ENCODE measurements at places on chromosomes 11 and 22. TPM values are rescaled to one million over a fixed set of nuclear protein-coding genes. Genes with fewer than 3 reads are reported as not detected.
A peak's percentile ranks its signal among the peaks of the same experiment; 100 is the strongest.

DNA sequence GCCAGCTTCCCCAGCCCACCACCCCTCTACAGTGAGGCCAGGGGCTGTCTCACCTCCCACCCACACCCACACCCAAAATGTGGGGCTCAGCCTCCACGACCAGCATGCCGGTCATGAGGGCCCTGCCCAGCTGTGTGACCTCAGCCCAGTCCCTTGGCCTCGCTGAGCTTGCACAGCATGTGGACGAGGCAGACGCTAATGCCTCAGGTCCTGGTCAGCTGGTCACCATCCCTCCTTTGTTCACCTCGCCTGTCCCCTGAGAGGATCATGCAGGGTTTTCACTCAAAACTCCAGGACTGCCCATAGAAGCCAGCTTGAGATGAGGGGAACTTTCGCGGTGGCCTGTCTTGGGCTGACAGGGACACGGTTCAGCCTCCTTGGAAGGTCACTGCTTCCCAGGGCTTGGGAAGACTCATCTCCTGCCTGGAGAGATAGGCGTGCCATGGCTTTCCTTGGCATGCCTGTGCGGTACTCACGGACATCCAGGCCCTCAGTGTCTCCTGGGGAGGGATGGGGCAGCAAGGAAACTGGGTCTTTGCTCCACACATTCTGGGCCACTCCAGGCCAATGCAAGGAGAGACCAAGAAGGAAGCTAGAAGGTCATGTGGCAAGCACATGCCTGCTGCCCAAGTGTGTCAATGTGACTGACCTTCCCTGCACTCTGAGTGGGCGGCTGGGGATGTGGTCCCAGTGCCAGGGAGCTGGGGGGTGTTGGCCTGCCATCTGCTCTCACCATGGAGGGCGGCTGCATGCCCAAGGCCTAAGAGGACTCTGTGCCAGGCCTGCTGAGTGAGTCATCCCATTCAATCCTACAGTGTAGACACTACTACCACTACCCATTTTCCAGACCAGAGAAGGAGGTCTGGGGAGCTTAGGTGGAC is 3.2 kb upstream of the RTN4R start:
- no peak for DNase-seq

Gene SYNGR1
- 20.9 TPM for polyA plus RNA-seq

GRCh38 chr11:71947498-71947897 is 18.7 kb downstream of the RNF121 start:
- no peak for DNase-seq

- DNase-seq = no peak
Observed at GRCh38 chr11:2361565-2361964, 15.5 kb upstream of the CD81 start.

DNA sequence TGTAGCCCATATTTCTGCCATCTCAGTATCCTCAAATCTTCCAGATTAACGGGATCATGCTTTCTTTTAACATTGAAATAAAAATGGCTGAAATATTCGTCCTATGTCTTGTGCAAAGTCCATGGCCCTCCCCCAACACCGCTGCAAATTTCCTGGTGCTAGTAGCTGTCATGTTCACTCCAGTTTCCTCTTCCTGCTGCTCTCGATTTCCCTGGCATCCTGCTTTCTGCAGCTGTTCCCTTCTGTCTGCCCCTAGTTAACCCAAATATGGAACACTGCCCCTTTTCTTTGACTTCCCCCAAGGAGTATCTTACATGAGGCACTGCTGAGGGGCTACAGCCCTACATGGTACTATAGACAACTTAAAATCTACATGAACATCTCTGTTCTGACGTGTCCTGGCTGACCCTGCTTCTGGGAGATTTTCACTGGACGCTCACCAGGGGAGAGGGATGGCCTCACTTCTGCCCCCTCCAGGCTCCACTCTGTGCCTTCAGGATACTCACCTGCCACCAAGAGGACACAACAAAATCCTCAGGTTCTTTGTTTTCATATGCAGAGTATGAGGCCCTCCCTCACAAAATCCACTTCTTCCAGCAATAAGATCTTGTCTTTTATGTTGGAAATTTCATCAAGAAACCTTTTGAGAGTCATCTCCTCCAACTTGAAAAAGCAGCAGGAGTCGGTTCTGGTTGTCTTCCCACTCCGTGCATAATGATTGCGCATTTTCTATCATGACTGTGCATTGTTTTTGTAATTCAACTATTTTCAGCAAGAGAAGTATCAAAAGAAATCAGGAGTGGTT is 29.5 kb upstream of the SCUBE2 start:
- DNase-seq = no peak

DNA sequence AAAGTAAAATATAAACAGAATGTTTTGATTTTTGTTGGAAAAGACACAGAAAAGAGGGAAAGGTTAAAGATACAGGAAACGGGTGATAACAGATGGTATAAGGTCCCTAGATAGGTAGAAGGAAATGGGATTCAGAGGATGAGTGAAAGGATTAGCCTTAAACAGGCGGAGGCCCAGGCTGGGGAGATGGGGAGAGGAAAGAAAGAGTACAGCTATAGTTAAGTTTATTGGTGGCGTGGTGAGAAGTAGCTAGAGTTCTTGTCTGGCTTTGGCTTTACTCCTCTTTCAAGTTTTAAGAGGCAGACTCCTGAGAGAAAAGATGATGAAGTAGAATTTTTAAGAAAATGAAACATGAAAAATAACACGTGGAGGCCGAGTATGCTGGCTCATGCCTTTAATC is 13.7 kb downstream of the ZBTB44 start:
- DNase-seq = no peak

Gene CNTN5
- 20.8 TPM for polyA plus RNA-seq

- no peak for DNase-seq
Observed at GRCh38 chr11:58525037-58525614, 17.2 kb upstream of the OR5B21 start.

DNA sequence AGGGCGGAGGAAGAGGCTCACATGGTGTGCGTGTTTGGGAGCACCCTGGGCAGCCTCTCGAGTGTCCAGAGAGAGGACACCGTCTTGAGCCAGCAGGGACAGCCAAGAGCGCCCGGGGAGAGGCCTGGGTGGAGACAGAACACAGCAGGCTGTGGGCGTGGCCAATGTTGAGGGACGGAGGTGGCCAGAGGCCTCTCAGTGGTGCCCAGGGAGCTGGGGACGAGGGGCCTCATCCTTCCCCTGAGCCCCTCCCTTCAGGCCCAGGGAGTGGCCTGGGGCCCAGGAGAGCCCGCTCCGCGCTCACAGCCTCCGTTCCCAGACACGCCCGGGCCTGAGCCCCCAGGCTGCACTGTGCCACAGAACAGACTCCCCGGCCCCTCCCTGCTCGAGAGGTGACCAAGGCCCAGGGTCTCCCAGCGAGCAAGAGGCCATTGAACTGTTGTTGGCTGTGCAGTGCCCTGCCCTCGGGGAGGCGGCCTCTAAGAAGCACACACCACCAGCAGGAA is 48.4 kb downstream of the CDKN1C start:
- DNase-seq = peak; percentile 74

Gene CRYBA4
- polyA plus RNA-seq = not detected

Gene KCTD14
- polyA plus RNA-seq = 13.1 TPM

- DNase-seq = no peak
Observed at GRCh38 chr11:27174672-27175210, 134.1 kb downstream of the BBOX1 start.

GRCh38 chr22:50577987-50578775 is at the start of gene CPT1B:
TSS of gene CPT1B (minus strand) at chr22:50578427. CDS start at chr22:50577915, 512 bp downstream.
- DNase-seq = no peak

Gene SLC22A8
- 58.1 TPM for polyA plus RNA-seq

Gene RAB36
- polyA plus RNA-seq = 16.1 TPM

Gene PLAAT4
- 11.9 TPM for polyA plus RNA-seq

- DNase-seq = no peak
Observed at GRCh38 chr11:69834251-69834650, 15.0 kb upstream of the FGF3 start.

DNA sequence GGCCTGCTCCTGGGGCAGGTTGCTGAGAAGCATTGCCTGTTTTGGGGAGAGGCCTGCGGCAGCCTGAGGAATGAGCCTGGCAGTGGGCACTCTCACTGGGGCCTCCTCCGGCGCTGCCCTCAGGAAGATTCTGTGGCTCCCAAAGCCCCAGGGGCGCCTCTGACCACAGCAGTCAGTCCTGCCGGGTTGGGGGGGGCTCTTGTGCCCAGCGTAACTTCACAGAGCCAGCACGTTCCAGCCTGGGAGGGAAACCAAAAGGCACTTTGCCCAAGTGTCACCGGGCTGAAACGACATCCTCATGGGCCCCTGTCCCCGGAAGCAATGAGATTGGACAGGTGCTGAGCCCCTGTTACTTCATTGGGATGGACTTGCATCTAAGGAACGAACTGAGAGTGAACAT is 4.3 kb upstream of the LRP5 start:
- DNase-seq = no peak

Gene OR5P2
- polyA plus RNA-seq = not detected

GRCh38 chr11:30344085-30344484 is 21.2 kb downstream of the ARL14EP start:
- DNase-seq = no peak

Gene TTLL8
- polyA plus RNA-seq = not detected

DNA sequence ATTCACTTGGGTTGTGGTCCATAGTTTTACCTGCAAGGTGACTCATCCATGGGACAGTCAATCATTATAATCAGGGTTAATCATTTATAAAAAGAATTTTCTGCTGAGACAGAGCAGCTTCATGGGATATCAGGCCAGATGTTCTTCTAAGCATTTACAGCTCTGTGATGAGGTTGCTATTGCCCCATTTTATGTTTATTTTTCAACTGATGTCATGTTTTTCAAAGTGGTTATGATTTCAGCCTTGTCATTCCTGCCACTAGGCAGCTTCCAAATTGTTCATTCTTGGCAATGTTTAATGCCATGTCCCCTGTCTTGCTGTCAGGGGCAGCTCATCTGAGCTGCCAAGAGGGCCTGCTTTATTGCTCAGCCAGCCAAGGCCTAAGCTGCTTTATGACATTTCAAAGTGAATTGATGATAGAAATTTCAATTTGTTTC is 35.9 kb upstream of the ZBED5 start:
- DNase-seq = no peak

- no peak for DNase-seq
Observed at GRCh38 chr11:15057329-15057728, 16.1 kb upstream of the CALCB start.

DNA sequence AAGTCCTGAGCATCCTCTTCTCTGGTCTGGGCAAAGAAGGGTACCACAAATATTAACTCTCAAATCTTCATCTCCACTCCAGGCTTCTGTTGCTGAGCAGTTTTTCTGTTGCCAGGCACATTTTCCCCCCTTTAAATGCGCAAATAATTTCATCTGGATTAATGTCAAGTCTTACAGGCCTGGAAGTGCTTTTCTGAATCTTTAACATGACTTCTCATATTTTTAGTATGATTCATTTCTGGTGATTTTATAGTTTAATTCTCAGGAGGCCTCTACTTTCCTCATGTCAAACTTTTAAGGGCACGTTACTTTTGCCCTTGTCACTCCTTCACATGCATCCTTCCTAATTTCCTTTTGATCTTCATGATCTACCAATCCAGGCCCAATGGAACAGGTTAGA is 510.2 kb downstream of the METTL15 start:
- DNase-seq = no peak

- DNase-seq = no peak
Observed at GRCh38 chr11:4560467-4560866, 15.5 kb downstream of the OR52M1 start.

Gene SYT13
- 13.4 TPM for polyA plus RNA-seq

Measured in right renal pelvis (tissue), 4 donors.